Stimulated activated CD8-positive, alpha-beta memory T cell treated with anti-CD3 and anti-CD28 coated beads, Interleukin-2, amount 100 ng/mL, for 1 hour (primary cell): ENCODE measurements at places on chromosomes 11 and 22.

DNA sequence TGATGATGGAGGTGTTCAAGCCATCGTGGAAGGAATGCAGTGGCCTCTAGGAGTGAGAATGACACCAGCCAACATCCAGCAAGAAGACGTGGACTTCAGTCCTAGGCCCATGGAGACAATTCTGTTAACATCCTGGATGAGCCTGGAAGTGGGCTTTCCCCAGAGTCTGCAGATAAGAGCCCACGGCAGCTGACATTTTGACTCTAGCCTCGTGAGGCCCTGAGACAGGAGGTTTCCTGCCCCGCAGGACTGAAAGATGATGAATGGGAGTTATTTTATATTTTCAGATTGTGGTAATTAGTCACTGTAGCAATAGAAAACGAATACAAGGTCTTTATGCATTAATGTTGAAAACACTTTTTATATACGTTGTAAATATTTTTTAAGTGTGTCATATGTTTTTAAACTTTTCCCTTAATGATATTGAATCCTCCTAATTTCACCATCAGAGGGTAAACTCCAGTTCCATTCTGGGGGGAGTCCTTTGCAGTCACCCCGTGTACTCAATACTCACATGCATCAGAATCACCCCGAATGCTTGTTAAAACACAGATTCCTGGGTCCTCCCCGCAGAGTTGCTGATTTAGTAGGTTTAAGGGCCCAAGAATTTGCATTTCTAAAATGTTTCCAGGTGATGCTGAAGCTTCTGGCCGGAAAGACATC is 570 bp upstream of the TPCN2 start:
- no peak for DNase-seq

GRCh38 chr11:102320188-102320587 is 2.9 kb downstream of the BIRC3 start:
- DNase-seq = no peak

GRCh38 chr11:92482492-92483060 is 258.0 kb downstream of the FAT3 start:
- DNase-seq = no peak

GRCh38 chr11:114816791-114817190 is 138.5 kb downstream of the NXPE2 start:
- DNase-seq = no peak

GRCh38 chr11:11082646-11083045 is 224.8 kb upstream of the ZBED5 start:
- DNase-seq = no peak

GRCh38 chr11:63884196-63884932 is 32.6 kb downstream of the RCOR2 start:
- DNase-seq = no peak

DNA sequence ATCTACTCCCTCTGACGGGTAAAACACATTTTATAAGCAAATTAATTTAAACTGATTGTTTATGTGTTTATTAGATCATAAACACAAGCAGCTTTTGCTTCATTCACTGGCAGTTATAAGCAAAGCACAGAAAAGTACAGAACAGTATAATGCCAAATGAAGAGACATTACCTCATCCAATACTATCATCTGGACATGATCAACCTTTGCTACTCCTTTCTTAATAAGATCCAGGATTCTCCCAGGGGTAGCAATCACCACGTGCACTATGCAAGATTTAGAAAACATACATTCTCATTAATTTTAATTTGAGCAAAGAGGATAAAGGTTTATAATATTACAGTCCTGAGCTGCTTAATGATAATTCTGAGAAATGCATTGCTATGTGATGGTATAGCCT is 27.9 kb downstream of the DDX6 start:
- no peak for DNase-seq

DNA sequence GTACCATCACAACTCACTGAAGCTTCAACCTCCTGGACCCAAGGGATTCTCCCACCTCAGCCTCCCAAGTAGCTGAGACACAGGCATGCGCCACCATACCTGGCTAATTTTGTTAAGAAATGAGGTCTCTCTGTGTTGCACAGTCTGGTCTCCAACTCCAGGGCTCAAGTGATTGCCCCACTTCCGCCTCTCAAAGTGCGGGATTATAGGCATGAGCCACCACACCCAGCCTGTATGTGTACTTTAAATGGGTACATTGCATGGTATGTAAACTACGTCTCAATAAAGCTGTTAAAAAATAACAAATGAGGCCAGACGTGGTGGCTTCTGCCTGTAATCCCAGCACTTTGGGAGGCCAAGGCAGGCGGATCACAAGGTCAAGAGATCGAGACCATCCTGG is 36.2 kb upstream of the DDX6 start:
- DNase-seq = no peak

- DNase-seq = no peak
These were observed at the start of gene TUB for GRCh38 chr11:8080674-8081590. Gene TUB (plus strand): TSS chr11:8081211. CDS start chr11:8081511, 300 bp downstream.

DNA sequence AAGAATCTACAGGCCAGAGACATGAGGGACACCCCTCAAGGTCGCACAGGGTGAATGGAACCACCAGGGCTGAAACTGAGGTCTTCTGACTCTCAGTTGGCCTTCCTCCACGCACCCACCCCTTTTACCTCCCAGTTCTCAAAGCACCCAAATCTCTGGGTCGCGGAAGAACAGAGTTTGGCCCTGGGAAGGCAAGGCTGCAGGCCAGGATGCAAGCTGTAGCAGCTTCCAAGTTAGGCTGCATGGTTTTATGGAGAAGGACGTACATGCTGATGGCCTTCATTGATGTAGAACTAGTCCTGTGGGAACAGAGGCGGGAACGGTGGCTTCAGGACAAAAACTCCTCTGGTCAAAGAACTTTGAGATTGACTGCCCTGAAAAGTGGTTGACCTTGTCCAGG is 143.5 kb upstream of the B3GAT1 start:
- no peak for DNase-seq
